ENCODE measurements at places on chromosomes 5 and 9. TPM values are rescaled to one million over a fixed set of nuclear protein-coding genes. Genes with fewer than 3 reads are reported as not detected.

GRCh38 chr5:55232271-55232984, 980 bp downstream of the CCNO start:
- peaks cover 100% of the 10 kb centered on the region for H3K27me3 ChIP-seq
- peak; percentile 69 for DNase-seq
- no peak overlapping the region for H3K27ac ChIP-seq
- H3K36me3 ChIP-seq = no peaks in the 10 kb centered on the region
- peak overlapping the region; percentile 74 for H3K4me3 ChIP-seq

- H3K27ac ChIP-seq = no peak overlapping the region
- DNase-seq = no peak
- no peaks in the 10 kb centered on the region for H3K4me1 ChIP-seq
- H3K36me3 ChIP-seq = no peaks in the 10 kb centered on the region
- H3K4me3 ChIP-seq = no peak overlapping the region
Observed at GRCh38 chr5:149045089-149045460, 17.8 kb downstream of the SH3TC2 start.

DNA sequence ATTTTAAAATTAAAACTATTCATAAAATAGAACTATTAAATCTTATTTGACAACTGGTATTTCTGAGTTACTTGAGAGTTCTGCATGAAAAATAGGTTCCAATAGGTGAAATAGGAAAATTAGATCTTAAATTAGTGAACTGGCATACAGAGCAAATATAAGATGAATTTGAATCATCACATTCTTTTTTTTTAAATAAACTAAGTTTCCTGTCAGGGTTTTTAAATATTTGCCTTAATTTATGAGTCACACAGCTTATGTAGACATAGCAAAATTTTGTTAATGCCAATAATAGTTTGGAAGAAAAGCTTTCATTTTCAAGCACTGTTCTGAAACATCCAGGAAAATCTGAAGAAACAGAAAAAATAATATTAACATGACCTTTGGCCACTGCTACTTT, 311.7 kb upstream of the HAPLN1 start:
- H3K4me1 ChIP-seq = peaks cover 7% of the 10 kb centered on the region
- no peaks in the 10 kb centered on the region for H3K27me3 ChIP-seq
- no peak overlapping the region for H3K27ac ChIP-seq
- H3K4me3 ChIP-seq = no peak overlapping the region
- no peak for DNase-seq

DNA sequence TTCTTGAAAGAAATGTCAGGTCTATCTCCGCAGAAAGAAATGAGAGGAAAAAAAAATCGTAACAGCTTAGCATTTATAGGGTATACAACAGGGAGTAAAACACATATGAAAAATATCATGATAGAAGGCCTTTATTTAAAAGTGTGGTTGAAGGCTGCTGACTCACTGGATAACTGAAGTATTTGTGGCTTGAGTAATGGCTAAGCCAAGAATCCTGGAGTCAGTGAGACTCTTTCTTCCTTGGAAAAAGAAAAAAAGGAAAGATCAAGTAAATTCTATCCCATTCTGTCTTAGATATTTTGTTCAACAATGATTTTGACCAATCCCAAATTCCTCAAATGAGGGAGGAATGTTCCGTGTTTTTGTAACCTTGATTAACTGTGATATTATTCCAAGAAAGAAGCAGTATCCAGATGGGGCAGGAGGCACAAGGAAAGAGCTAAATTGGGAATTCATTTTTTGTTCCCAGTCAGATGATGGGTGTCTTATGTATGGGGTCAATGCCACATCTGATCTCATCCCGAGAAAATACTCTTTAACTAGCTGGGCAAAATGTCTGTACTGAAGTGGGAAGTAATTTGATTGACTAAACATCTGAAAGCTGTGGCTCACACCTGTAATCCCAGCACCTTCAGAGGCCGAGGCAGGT, 64.3 kb upstream of the MYO10 start:
- no peaks in the 10 kb centered on the region for H3K36me3 ChIP-seq
- H3K4me1 ChIP-seq = no peaks in the 10 kb centered on the region
- no peaks in the 10 kb centered on the region for H3K27me3 ChIP-seq
- H3K4me3 ChIP-seq = no peak overlapping the region

GRCh38 chr5:31824869-31825517, 186.1 kb downstream of the PDZD2 start:
- no peak overlapping the region for H3K4me3 ChIP-seq
- no peaks in the 10 kb centered on the region for H3K36me3 ChIP-seq
- DNase-seq = no peak
- H3K27ac ChIP-seq = no peak overlapping the region
- H3K4me1 ChIP-seq = no peaks in the 10 kb centered on the region

GRCh38 chr9:123712399-123712798, 217.5 kb downstream of the DENND1A start:
- DNase-seq = no peak
- H3K27ac ChIP-seq = no peak overlapping the region
- no peaks in the 10 kb centered on the region for H3K4me1 ChIP-seq
- H3K4me3 ChIP-seq = no peak overlapping the region

Gene WNT8A
- not detected for total RNA-seq

DNA sequence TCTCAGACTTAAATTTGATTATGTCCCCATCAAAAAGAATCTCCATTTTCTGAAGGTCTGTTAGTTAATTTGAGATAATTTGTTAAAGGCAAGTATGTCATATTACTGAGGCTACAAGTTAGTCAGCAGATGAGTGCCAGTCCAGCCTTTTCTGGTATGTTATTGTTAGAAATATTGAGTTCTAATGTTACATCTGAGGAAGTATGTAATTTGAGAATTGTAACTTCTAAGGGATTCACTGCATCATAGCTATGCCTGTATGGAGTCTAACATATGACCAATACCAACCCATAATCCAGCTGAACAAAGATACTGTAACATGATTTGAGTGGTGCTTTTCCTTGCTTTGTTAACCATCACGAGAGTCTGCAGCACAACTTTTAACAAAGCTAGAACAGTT, 13.9 kb downstream of the SLC23A1 start:
- no peak overlapping the region for H3K4me3 ChIP-seq
- H3K36me3 ChIP-seq = peaks cover 61% of the 10 kb centered on the region
- no peak overlapping the region for H3K27ac ChIP-seq
- no peaks in the 10 kb centered on the region for H3K4me1 ChIP-seq
- no peak for DNase-seq

Gene ADAMTS16
- total RNA-seq = 14.3 TPM

Gene PCDHB6
- total RNA-seq = 0.52 TPM

DNA sequence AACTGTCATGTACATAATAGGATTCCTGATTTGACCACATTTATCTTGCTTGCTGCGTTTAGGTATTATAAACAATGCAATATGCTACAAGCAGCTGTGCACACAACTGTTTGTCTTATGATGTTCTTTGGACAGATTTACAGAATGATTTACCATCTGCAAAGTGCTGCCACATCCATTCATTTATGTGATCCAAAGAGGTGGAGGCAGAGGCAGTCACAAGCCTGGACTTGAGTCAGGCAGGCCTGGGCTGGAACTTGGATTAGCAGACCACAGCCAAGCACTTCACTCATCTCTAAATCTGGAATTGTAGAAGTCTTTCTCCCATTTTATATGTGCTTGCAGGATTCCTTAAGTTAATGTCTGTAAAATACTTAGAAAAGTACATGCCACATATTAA, 149.0 kb downstream of the INSYN2B start:
- DNase-seq = no peak
- no peak overlapping the region for H3K27ac ChIP-seq
- H3K27me3 ChIP-seq = no peaks in the 10 kb centered on the region

- no peak overlapping the region for H3K27ac ChIP-seq
- no peaks in the 10 kb centered on the region for H3K4me1 ChIP-seq
- no peak overlapping the region for H3K4me3 ChIP-seq
- H3K27me3 ChIP-seq = no peaks in the 10 kb centered on the region
Observed at GRCh38 chr9:131461166-131461565, 41.6 kb upstream of the POMT1 start.

DNA sequence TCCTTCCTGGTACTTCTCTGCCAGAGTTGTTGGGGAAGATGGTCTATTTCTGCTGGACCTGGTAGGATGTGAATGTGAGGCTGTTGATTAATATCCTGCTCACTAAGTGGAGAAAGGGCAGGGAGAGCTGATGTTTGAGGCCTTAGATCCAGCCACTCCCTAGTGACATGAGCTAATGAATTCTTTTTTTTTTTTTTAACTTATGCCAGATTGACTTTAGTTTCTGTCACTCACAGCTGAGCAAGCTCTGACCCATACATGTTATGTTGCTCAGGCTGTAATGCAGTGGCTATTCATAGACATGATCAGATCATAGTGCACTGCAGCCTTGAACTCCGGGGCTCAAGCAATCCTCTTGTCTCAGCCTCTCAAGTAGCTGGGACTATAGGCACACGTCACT, 75.1 kb upstream of the SPRY4 start:
- H3K4me1 ChIP-seq = peaks cover 31% of the 10 kb centered on the region
- H3K36me3 ChIP-seq = no peaks in the 10 kb centered on the region
- no peak overlapping the region for H3K27ac ChIP-seq

Gene FAXDC2
- total RNA-seq = 4.6 TPM

DNA sequence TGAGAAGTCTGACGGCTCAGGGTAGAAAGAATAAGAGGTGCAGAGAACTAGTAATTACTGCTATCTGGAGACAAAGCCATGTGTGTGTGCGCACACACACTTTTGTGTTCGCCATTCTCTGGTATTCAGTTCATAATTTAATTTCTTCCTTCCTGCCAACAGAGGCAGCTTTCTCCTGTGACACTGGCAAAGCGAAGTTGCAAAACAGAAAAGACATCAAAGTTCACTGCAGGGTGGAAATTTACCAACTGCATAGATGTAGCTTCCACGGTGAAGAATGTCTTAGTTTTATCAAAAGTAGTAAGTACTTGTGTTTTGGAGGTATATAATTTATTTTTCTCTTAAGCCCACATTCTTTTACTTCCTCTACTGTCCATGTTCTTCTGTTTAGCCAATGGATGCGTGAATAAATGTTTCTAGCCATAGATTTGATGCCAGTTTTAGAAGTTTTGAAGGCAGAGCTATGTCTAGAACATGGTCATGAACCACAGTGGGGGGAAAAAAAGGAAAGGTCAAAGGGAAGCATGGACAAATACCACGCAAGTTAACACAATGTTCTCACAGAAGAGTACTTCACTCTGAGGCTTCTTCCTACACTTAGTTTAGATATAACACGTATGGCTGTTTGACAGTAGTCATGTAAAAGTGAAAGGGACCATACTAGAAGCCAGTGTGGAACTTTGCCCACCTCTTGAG, 536.5 kb upstream of the GRIA1 start:
- no peak overlapping the region for H3K27ac ChIP-seq
- no peak for DNase-seq
- H3K4me3 ChIP-seq = no peak overlapping the region
- H3K4me1 ChIP-seq = peaks cover 9% of the 10 kb centered on the region

- H3K27me3 ChIP-seq = no peaks in the 10 kb centered on the region
- H3K27ac ChIP-seq = no peak overlapping the region
- peaks cover 13% of the 10 kb centered on the region for H3K4me1 ChIP-seq
- H3K36me3 ChIP-seq = peaks cover 3% of the 10 kb centered on the region
Observed at GRCh38 chr9:35075358-35075757, 2.9 kb upstream of the VCP start.

Gene CCNI2
- 0.74 TPM for total RNA-seq

- H3K4me1 ChIP-seq = no peaks in the 10 kb centered on the region
- H3K4me3 ChIP-seq = no peak overlapping the region
- no peaks in the 10 kb centered on the region for H3K27me3 ChIP-seq
- no peak for DNase-seq
- no peak overlapping the region for H3K27ac ChIP-seq
- H3K36me3 ChIP-seq = no peaks in the 10 kb centered on the region
Observed at GRCh38 chr9:77772646-77773045, 124.5 kb upstream of the GNA14 start.

DNA sequence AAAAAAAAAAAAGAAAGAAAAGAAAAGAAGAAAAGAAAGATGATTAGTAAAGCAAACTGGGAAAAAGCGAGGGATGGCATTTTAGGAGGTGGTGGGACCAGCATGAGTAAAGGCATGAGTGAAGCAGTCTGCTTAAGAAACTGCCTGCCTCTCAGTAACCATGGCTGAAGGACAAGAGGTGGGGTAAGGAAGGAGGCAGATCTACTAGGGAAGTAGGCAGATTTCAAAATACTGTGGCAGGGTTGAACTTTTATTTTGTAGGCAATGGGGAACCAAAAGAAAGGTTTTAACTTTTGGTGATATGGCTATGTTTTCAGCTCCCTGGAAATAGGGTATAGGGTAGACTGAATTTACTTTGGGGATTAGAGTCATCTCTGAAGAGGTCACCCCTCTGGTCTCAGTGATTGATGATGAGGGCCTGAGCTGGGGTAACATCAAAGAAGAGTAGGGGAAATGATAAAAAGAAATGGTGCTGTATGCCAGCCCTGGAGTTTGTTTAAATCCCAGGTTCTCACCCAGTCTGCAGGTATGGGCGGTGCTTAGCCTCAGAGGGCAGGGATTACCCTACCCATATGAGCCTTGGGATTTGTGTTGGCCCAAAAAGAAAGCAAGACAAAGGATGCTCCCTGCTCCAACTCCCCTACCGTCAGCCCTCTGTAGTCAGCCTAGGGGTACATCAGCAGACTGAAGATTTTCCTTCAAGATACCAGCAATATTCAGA, 316.2 kb downstream of the CWC27 start:
- no peaks in the 10 kb centered on the region for H3K27me3 ChIP-seq
- no peaks in the 10 kb centered on the region for H3K4me1 ChIP-seq
- H3K36me3 ChIP-seq = no peaks in the 10 kb centered on the region
- H3K4me3 ChIP-seq = no peak overlapping the region

Gene RIGI
- 14.2 TPM for total RNA-seq

DNA sequence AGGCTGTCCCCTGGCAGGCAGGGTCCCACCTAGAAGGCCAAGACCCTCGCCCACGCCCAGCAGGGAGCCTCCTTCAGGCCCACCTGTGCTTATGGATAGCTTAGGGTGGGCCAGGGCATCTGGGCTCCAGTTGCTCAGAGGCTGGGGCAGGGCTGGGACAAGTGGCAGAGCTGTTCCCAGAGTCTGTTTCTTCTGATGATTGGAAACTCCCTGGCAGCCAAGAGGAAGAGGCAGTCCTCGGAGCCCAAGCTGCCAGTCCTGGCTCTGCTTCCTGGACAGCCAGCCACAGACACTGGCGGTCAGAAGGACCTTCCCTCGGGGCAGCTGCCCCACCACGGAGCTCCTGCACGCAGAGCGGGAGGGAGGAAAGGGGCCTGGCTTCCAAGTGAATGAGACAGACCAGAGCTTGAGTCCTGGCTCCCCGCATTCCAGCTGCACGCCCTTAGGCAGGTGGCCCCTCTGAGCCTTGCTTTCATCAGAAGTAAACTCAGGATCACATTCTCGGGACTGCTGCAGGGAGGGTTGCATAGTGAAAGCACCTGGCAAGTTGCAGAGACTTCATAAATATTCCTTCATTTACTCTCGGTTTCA, 37.9 kb upstream of the GABRP start:
- no peak overlapping the region for H3K4me3 ChIP-seq
- H3K36me3 ChIP-seq = no peaks in the 10 kb centered on the region
- H3K27me3 ChIP-seq = no peaks in the 10 kb centered on the region
- peak; percentile 94 for DNase-seq
- H3K27ac ChIP-seq = peak overlapping the region; percentile 97

Gene OTULIN
- 19.2 TPM for total RNA-seq

Gene NSA2
- total RNA-seq = 115 TPM

Gene MYO10
- total RNA-seq = 114 TPM

Gene GDA
- 4.1 TPM for total RNA-seq

Gene CCL27
- total RNA-seq = not detected

All from GM23338 (cell line).